Natural killer cell (primary cell): ENCODE measurements at places on chromosomes 4 and X. TPM values are rescaled to one million over a fixed set of nuclear protein-coding genes. Genes with fewer than 3 reads are reported as not detected.

The F8A1 gene
- total RNA-seq, result 32.9 TPM

The ADH1A gene
- not detected for total RNA-seq

The MAGEB17 gene
- not detected for total RNA-seq

The GABRA4 gene
- not detected for total RNA-seq

The NAP1L3 gene
- 1.4 TPM for total RNA-seq

The CFAP299 gene
- total RNA-seq, result not detected

The TTC29 gene
- not detected for total RNA-seq

The GATA1 gene
- 0.49 TPM for total RNA-seq

The SHISA3 gene
- not detected for total RNA-seq

The FRAS1 gene
- total RNA-seq, result not detected

The NXF2 gene
- total RNA-seq, result not detected

The CXorf51B gene
- total RNA-seq, result not detected

The TEX13D gene
- 0.32 TPM for total RNA-seq

The TNIP3 gene
- total RNA-seq, result 0.45 TPM

The MAP7D2 gene
- not detected for total RNA-seq

The GLRA3 gene
- total RNA-seq, result not detected

The ARHGAP6 gene
- 1.9 TPM for total RNA-seq

The OTUD6A gene
- not detected for total RNA-seq

The CDKL5 gene
- 3.5 TPM for total RNA-seq

The HGFAC gene
- total RNA-seq, result 0.43 TPM

The STK32B gene
- total RNA-seq, result not detected

The GPM6B gene
- not detected for total RNA-seq

The AMMECR1 gene
- 10.0 TPM for total RNA-seq

The SLC6A14 gene
- total RNA-seq, result not detected
